SW 1271 (cell line): ENCODE measurements at places on chromosomes 1 and 21.

GRCh38 chr21:29904359-29905282 lies 35.2 kb downstream of the GRIK1 start:
- DNase-seq = no peak

- no peak for DNase-seq
These were observed 113.5 kb downstream of the LHX9 start for GRCh38 chr1:198030682-198031081.

GRCh38 chr21:25691976-25692375 lies 42.7 kb downstream of the ATP5PF start:
- DNase-seq = no peak

GRCh38 chr1:12338017-12338416 lies 108.2 kb downstream of the VPS13D start:
- no peak for DNase-seq

- no peak for DNase-seq
These were observed 28.6 kb upstream of the ZFP69B start for GRCh38 chr1:40421431-40422384.

- DNase-seq = no peak
These were observed 99.1 kb upstream of the ARTN start for GRCh38 chr1:43834280-43835081.

DNA sequence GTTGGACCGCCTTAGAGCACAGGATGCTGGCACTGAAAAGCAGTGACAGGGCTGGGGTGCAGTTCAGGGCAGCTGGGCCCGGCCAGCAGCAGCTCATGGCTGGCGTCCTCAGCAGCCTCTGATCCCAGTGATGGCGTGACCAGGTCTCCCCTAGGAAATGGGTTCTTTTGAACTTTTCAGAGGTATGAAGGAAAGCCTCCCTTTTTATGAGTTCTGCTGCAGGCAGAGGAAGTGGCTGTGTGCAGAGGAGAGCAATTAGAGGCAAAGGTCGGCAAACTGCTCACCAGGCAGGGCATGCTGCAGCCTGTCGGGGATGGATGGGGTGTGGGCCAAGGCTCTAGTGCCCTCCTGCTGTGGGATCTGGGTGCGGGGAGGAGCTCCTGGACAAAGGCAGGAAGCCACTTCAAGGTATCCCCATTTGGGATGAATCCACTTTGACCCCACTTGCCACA lies 45.6 kb upstream of the RAB4A start:
- DNase-seq = no peak

GRCh38 chr1:223052931-223053330 lies 90.1 kb downstream of the TLR5 start:
- DNase-seq = no peak

- DNase-seq = no peak
These were observed 31.4 kb downstream of the B3GALT5 start for GRCh38 chr21:39644062-39644560.

DNA sequence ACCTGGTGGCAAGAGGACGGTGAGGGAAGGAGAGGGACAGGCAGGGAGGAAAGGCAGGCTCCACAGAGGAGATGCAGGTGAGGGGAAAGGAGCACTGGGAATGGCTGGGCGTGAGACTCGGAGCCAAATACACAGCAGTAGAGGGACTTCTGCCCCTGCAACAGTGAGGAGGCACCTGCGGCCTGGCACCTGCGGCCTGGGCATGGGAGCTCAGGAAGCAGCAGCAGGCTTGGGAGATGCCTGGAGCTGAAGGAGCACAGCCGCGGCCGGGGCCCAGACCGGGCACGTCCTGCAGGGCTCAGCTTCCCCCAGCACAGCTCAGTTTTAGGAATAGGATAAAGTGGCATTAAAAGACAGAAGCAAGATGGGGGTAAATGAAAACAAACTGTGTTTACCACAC lies 20.9 kb upstream of the TSPEAR start:
- DNase-seq = no peak

DNA sequence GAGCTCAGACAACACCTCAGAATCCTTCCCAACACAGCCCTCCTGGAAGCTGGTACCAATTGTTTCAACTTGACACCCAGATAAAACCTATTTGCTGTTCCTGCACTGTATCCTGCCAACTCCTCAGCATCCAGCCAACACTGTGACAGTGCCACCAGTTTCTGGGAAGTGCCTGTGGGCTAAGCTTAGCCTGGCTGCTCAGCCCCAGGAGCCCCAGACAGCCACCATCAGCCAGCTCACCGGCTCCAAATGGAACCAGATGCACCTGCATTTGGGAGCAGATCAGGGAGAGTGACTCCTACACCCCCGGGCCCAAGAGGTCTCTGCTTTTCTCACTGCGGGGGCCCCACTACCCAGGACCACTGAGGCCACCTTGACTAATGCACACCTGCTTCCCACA lies 24.9 kb downstream of the KCNN3 start:
- no peak for DNase-seq
